ENCODE measurements at places on chromosomes 3 and 15.

GRCh38 chr3:126056681-126057500 lies 27.0 kb downstream of the SLC41A3 start:
- DNase-seq: no peak

- DNase-seq: no peak
Measured at GRCh38 chr3:49701388-49702077, 12.2 kb downstream of the RNF123 start.

DNA sequence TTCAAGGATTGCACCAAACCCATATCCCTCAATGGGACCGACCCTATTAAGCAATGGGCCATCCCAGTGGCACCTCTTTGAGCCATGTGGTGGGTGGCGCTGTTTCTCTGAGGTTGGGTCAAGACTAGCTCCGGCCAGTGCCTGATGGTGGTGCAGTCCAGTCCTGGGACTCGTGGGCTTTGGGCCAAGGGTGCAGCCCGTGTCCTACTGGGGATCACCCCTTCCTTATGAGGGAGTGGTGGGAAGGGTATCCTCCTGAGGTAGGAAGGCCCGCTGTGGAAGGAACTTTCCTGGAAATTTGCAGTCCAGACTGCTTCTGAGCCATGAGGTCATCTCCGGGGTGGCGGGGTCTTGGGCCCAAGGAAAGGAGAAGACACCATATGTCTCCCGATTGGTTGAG lies 231.6 kb downstream of the SNRPN start:
- no peak for DNase-seq

DNA sequence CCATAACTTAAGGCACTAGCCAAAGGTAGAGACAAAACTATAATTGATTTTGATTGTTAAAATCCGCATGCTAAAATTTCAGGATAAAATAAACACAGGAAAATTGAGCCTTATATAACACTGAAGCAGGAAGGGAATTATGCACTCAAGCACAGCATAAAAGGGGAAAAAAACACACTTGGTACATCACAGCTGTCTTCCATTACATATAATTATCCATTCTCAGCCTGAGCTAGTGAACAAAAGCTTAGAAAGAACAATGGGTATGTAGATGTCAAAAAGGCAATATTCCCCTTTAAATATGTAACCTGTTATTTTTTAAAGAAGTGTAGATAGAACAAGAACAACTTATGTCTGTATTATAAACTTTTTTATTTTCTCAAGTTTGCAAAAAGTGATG lies 899.2 kb downstream of the ROBO1 start:
- peak; percentile 89 for DNase-seq

GRCh38 chr15:61226361-61227256 lies 2.5 kb downstream of the RORA start:
- no peak for DNase-seq

DNA sequence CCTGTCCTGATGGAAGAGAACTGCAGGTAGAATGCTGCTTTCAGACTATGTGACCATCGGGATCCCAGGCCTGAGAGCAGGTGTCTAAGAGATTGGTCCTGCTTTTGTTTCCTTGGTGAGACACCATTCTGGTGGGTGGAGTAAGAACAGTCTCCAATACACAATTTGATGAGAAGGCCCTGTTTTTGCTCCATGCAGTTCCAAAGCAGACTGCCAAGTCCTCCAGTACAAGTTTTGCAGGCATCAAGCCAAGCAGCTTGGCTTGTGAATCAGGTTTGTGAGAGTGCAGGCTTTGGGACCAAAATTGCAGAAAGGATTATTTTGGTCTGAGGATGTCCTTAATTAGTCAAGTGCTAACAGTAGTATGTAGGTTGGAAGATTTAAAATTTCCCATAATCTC lies 381.6 kb downstream of the FOXP1 start:
- no peak for DNase-seq

DNA sequence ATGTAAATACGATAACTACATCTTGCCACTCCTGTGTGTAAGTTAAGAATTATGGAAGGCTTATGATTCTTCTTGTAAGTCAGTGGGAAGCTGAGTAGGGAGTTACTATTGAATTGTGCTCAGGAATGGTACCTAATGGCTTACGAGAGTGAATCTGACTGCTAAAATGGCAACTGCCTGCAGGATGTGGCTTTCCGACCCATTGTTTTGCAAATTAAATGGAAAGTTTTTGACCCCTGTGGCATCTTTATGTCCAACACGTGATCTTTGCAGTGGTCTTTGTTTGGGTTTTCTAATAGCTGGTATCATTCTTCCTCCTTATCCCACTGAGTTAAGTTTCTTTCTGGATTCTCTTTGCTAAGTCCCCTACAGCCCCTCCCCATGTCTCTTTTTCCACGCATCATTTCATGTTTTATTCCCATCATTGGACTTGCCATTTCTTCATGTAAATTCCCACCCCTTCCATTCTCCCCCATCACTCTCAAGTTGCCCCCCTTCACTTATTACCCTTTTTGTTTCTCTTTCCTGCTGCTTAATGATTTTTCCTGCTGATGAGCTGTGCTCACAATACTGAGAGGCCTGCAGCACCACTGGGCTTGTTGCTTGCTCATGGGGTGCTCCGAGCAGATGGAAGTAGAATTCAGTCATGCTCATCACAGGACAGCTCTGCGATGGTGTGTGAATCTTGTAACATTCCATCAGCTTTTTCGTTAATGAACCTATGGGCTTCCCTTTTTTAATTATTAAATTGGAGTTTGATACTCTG lies 428.2 kb upstream of the IL12A start:
- DNase-seq: no peak

DNA sequence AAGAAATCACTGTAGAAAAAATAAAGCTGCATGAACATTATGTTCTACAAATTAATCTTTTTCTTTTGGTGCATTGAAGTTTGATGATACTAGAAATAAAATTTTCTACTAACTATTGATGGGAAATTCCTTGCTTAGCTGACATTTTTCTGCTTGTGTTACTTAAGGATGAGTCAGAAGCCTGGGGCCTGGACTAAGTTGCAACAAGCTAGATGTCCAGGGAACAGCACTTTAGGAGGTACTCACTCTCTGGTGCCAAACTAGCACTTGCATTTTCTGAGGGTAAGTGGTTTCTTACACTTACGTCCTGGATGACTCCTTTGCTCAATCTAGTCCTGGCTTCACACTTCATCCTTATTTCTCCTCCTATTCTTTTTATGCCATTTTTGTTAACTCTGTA lies 945.1 kb downstream of the IGSF11 start:
- no peak for DNase-seq

- no peak for DNase-seq
Measured at GRCh38 chr15:81052046-81052445, 51.3 kb downstream of the TLNRD1 start.

DNA sequence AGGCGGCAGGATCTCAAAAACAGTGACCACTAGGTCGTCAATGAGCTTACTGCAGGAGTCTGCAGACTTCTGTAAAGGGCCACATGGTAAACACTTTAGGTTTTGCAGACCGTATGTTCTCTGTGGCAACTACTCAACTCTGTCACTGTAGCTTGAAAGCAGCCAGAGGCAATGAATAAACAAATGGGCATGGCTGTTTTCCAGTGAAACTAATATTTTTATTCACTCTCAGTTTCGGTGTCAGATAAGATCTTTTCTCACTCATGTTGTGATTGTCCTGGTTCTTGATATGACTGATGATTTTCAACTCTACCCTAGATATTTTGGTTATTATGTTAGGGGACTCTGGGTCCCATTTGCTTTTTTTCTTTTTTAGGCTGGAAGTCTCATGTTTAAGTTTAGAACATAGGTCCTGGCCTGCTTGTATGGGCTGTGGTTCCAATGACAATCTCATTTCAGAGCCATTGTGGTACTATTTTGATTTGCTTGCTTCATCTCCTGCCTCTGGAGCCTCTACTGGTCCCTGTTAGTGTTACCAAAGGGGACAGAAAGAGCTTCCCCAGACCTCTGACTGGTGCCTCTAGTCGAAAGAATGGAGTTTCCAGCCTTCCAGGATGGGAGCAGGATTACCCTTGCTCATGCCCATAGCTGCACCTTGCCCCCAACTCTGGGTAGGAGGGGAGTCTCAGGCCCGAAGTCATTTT lies 222.0 kb downstream of the STT3B start:
- no peak for DNase-seq

- no peak for DNase-seq
Measured at GRCh38 chr3:193910886-193911738, 224.8 kb upstream of the HES1 start.

DNA sequence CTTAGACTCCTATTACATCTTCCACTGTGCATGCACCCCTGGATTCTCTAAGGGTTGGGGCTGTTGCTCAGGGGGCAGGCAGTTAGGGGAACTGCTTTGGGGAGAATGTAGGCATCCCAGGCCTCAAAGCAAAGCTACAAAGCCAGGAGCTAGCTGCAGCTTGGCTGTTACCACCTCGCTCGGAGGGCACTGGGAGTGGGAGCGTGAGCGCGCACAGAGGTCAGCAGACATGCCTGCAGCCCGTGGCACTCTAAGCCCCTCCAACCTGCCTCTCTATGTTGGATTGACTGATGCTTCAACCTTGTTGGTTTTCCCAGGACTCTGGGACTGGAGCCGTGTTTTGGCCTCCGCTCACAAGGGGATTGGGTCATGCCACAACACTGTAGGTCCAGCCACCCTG lies 69.8 kb downstream of the CPN2 start:
- DNase-seq: no peak

GRCh38 chr3:16462679-16463078 lies 50.8 kb downstream of the RFTN1 start:
- DNase-seq: no peak

DNA sequence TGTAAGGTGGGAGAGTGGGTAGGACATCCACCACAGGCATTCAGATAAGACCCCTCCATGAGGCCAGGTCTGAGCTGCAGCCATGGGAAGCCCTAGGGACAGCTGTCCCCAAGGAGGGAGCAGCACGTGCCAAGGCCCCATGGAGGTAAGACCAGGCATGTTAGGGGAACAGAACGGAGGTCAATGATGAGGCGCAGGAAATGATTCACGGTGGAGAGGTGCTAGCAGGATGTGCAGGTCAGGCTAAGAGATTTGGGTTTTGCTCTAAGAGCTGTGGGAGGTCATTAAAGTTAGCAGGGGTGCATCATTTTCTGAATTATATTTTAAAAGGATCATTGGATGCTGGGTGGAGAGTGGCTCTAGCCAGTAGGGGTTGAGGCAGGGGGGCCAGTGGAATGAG lies 66.4 kb upstream of the SNRPA1 start:
- no peak for DNase-seq

GRCh38 chr3:16286161-16286560 lies 21.1 kb downstream of the OXNAD1 start:
- DNase-seq: no peak

DNA sequence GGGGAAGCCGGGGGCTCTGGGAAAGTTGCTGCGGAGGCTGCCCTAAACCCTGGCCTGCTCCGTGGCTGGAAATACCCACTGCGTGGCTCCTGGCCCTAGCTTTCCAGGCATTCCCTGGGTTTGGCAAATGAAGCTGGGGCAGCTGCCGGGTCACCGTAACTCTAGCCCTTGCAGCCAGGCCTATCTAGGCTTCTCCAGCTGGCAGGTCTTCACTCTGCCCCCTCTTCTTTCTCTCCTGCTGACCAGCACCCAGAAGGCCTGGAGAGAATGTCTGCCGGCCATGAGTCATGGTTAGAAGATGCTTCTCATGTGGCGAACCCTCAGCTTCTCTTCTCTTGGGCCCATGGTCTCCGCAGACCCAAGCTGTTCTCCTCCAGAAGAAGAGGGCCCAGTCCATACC lies 5.6 kb upstream of the DLL4 start:
- no peak for DNase-seq

GRCh38 chr3:123080864-123081562 lies 14.2 kb downstream of the PDIA5 start:
- no peak for DNase-seq

DNA sequence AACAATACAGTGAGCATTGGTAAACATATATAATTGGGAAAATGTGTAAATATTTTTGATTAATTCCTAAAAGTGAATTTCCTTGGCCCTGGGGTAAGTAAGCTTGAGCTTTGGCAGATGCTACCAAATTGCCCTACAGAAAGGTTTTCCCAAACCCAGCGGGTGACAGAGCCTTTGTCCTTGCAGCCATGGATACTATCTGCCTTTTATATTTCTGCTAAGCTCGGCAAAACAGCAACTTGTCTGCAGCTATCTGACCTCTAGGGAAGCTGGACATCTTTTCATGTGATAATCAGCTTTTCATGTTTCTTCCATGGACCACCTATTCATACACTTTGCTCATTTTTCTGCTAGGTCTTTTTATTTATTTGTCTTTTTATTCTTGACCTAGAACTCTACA lies 64.7 kb upstream of the SEC22A start:
- no peak for DNase-seq
